GM12878 (cell line): ENCODE measurements at places on chromosomes 6 and 20.
A peak's percentile ranks its signal among the peaks of the same experiment; 100 is the strongest.

DNA sequence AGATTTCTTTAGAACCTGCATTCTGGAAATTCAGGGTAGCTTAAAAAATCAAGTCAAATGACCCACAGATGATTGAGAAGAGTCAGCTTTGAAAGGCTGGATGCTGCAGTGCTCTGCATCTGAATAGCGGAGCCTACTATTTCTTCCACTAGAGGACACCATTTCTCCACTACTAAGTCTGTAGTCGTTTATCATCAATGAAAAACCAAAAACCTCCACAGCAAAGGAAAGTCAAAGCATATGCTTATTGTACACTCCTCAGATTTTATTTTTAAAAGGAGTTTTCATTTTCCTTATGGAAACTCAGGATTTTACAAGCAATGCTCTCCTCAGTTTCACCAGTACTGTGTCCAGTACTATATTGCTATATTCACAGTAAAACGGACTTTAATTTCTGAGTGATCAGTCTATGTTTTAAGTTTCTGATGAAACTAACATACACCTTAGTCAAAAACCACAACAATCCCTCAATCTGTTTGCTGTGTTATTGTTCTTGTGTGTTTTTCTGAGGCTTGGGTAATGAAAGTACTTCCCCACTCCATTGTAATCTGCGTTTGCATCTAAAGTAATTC lies 50.5 kb upstream of the ENPP5 start:
- DNase-seq: peak; percentile 48

- DNase-seq: no peak
These were observed 37.2 kb downstream of the EBF4 start for GRCh38 chr20:2729791-2730190.

DNA sequence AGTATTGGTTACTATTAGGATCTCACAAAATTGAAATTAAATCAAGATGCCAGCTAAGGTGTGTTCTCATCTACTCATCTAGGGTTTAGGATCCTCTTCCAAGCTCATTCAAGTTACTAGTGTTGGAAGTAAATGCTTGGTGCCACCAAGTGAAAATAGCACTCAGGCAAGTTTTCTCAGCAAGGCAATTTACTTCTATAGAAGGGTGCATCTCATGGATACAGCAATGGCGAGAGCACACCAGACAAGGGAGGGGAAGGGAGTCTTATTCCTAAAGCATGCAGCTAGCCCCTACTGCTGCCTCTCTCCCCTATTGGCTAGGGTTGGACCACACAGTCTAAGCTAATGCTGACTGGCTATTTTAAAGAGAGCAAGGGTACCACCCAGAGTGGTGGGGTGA lies 23.0 kb upstream of the FAM8A1 start:
- no peak for DNase-seq

DNA sequence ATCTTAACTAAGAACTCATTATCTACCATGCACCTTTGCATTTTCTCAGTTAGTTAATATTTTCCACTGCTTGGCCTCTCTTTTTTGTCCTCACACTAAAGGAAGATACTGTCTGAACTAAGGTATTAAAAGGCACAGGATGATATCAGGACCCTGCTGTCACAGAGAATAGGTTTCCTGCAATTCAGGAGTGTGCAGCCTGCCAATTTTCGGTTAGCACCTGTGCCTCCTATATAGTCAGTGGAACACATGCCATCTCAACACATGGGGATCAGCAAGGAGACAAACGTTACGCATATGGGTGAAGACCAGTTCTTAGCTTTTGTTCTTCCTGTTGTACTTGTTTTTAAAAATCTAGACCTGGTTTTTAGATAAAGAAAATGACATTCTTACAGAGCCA lies 71.0 kb downstream of the FUT9 start:
- DNase-seq: no peak

DNA sequence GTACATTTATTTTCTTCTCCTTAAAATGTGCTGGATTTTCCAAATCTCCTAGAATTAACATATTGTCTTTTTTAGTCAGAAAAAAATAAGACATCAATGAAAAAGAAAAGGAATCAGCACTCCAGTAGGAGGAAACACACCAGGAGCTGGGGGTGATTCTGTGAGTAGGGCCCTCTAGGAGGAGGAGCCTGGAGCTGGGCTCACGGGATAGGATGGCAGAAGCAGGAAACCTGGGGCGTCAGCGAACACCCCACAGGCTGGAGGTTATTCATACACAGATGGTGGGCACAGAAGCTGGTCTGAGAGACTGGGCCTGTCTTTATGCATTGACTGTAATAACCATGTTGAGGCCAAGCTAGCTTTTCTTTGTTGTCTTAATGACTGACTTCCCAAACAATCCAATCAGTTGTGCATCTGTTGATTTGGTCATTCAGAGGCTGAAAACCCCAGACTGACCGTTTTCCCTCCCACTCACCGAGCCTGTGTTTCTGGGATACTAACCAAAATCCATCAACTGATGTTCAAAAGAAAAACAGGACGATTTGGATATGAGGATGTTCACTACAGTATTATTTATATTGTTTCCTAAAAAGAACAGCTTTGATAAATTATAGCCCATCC lies 53.1 kb downstream of the CPNE5 start:
- no peak for DNase-seq

- DNase-seq: no peak
These were observed 12.1 kb downstream of the SCAND1 start for GRCh38 chr20:35942243-35942642.

DNA sequence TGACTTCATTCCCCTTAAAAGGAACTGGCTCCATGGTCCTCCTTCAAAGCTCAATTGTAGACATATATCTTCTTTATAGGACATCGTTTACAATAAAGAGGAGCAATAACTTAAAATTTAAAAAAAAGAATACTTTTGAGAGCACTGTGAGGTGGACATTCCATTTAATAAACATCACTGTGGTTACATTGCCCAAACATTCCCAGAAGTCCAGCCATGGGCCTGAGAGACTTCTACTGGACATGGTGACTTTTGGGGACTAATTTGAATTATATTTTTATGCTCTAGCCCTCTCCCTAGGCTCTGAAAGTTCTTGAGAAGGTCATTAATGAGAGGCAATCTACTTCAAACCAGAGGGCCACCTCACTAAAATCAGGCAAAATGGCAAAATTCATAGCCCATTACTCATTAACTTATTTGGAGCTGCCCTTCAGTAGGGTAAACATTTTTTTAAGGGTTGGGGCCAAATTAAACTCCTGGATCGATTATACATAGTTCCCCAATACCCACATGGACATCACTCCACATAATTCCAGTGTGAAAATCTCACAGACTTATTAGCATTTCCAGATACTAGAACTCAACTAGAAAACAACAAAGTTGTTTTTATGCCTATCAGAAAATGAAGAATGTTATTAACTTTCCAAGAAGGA lies 17.1 kb downstream of the ISM1 start:
- DNase-seq: no peak

GRCh38 chr6:66995669-66996068 lies 1288.6 kb upstream of the EYS start:
- DNase-seq: no peak

- DNase-seq: no peak
These were observed 48.1 kb downstream of the NOL4L start for GRCh38 chr20:32536851-32537656.

DNA sequence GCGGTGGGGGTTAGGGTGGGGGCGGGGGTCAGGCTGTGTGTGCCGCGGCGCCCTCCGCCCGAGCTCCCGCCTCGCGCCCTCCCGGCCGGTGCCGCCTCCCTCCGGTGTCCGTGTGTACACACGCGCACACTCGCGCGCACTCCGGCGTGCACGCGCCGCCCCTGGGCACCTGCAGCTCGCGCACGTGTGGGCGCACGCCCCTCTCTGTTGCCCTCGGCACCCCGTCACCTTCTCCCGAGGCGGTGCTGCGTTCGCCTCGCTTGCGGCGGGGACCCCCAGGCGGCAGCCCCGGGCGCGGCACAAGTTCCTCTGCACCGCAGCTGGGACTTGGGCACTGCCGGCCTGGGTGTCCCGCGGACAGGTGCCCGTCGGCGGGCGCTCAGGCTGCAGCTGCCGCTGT lies 525 bp downstream of the MACROD2 start:
- no peak for DNase-seq
